GM12891 (cell line): ENCODE measurements at places on chromosomes 2 and 18.

DNA sequence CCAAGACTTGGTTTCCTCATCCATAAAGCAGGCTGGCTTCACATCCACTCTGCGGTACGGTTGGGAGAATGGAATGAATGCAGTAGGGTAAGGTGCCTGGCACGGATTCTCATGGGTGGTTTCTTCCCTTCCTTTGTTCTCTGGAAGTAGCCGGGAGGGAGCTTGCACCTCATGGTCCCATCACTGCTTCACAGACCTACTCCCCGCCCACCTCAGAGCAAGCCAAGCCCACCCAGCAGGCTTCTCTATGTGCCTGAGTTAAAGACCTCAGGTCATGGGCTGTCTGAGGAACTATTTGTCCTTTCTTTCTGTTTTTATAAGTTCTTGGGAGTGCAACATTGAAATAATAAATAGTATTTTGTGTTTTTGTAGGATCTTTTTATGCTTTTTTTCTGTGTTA, 3.5 kb downstream of the DCDC2C start:
- DNase-seq: no peak

DNA sequence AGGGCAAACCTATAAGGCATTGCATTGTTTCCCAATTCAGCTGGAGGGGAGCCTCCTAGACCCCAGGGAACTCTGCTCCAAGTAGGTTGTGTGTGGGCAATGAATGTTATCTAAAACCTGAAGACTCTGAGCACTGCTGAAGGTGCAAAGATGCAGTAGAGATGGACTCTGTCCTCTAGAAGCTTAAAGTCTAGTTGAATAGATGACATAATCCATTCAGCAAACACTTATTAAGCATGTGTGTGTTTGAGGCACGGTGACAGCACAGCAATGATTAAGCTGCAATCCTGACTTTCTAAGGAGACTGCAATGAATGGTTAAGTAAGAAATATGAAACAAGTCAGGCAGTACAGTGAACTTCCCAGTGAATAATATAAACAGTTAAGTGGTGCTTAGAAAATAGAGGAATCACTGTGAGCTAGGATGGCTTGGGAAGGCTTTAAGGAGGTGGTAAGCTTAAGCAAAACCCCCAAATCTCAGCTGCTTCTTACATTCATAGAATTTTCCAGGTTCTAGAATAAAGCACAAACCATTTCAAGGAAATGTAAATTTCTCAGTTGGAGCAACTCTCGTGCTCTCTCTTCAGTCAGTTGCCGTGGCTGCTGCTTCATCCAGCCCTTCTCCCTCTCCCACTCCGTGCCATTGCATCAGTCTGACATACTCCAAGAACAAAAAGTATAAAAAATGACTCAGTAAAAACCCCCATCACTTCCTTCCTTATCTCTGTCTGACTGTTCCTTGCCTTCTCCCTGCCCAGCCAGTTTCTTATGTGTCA, 19.1 kb downstream of the MXD1 start:
- DNase-seq: no peak

DNA sequence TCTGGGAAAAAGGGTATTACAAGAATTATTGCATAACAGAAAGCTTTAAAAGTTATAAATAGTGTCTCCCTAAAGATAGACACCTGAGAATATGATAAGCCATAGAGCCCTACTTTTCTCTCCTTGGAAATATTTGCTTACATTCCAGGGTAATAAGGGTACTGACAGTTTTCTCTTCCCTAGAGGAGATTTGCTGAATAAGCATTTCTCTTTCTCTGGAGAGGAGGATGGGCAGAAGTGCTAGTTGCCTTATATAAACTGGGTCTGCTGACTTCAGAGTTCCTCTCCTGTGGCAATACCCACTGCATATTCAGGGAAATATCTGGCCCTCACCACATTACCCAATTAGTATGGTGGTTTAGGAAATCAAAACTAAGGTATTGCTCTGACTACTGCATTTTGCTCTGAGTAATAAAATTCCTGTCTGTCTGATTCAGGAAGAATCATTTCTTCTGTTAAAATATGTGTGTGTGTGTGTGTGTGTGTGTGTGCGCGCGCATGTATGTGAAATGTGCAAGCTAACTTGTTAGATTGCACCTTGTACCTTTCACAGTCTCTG, 1391.3 kb downstream of the DSC3 start:
- DNase-seq: no peak

- no peak for DNase-seq
These were observed 886.4 kb upstream of the CDH2 start for GRCh38 chr18:29063346-29063745.

GRCh38 chr2:99786636-99787390, 297.0 kb upstream of the REV1 start:
- DNase-seq: no peak

DNA sequence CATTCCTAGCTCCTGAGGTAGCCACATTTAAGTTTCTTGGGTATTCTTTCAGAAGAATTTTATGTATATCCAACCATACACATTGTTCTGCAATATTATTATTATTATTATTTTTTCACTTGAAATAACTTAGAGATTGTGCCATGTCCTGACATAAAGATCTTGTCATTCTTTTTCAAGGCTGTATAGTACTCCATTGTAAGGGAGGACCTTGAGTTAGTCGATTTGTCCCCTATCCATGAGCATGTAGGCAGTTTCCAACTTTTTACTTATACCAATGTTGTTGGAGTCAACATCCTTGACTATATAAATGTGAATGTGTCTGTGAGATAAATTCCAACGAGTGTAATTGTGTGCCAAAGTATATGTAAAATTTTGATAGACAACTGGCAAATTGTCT, 891 bp upstream of the EGR4 start:
- no peak for DNase-seq

- DNase-seq: no peak
These were observed 118.0 kb upstream of the TACR1 start for GRCh38 chr2:75317316-75317715.

GRCh38 chr2:232655392-232655791, 22.0 kb downstream of the EFHD1 start:
- DNase-seq: no peak

- no peak for DNase-seq
These were observed 13.8 kb upstream of the FZD7 start for GRCh38 chr2:202019689-202020450.

GRCh38 chr2:233638836-233639235, 2.6 kb downstream of the UGT1A10 start:
- no peak for DNase-seq

GRCh38 chr2:68909793-68910674, 38.8 kb upstream of the BMP10 start:
- DNase-seq: peak; percentile 34

DNA sequence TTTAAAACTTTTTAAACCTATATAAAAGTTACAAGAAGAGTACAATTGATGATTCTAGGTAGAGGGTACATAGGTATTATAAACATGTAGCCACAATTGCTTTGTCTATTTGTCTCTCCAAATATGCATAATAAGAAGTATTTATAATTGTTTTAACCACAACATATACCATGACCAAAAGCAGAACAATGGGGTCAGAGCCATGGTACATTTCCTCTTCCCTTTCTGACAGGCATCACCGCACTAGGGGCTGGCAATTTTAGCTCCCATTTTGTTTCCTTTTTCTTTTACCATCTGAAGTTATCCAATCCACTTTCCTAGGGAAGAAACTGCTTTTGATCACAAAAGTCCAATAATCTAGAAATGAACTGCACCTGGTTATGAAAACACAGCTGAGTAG, 49.3 kb downstream of the TMX3 start:
- DNase-seq: no peak

GRCh38 chr2:240604291-240604938, 17.9 kb downstream of the CAPN10 start:
- DNase-seq: peak; percentile 65

DNA sequence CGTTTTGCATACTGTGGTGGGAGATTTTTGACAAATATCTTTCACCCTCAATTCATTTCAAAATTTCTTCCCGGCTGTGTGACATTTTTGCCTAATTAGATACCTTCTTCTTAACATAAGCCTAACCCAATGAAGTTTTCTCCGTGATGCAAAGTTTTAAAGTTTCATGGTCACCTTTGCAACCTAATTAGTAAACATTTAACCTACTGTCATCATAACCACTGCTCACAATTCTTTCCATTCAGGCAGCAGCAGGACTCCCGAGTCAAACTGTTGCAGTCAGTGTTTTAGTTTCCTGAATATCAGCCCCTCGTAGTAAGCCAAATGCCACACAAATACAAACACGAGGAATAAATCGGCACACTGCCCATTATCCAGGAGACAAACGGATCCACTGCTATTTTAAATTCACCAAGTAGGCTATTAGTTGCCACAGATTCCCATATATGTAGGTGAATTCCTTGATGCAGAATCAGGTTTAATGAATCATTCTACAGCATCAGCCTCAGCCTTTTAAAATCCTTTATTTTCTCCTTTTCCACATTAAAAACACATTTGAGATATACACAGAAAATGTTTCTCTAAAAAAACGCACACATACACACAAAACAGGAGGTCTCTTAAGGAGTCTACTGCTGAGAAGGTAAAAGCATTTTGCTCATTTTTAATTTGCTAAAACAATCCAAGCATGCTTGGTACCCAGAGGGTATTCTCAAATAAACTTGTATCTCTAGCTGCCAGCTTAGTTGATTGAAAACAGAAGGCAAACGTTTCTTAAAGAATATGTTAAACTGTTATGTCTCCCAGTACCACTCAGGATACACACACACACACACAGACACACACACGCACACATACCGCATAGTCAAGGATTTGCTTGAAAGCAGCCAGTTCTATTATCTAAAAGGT, 106.5 kb upstream of the KCTD1 start:
- DNase-seq: no peak

DNA sequence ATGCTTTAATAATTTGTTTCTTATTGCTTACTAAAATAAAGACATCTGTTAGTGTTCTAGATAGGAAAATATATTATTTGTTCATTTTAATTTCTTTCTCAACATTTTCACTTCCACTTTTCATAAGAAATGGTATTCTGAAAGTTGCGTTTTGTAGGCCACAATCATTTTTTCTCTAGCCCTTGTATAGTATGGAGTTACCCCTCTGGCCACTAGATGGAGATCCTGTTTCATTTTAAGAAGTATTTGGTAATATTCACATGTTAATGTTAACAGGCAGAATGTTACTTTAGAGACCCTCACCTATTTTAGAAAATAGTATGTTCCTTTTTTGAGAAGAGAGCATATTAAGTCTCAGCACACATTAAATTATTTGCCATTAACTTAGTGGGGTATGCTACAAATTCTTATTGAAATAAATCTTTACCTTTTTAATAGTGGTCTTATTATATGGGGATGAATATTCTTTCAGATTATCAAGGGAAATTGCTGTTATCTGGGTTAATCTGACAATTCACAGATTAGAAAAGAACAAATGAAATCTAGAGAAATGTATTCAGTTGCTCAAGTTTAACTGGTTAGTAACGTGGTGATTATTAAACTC, 73.9 kb upstream of the TTC27 start:
- DNase-seq: peak; percentile 11

DNA sequence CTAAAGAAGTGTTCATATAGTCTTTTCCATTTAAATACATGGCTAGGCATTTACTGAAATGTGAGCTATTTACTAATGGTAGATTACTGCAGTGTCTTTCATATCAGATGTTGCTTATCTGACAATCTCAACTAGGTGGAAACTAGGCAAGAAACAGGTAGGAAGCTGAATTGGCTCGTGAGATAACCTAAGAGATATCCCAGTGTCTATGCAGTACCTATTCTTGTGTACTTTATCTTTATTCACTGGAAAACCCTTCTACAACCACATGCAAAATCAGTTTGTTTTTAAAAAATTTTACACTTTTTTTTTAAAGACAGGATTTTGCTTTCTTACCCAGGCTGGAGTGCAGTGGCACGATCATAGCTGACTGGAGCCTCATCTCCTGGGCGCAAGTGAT, 63.8 kb downstream of the PLCL1 start:
- no peak for DNase-seq

GRCh38 chr2:23422089-23423061, 37.4 kb downstream of the KLHL29 start:
- no peak for DNase-seq

GRCh38 chr18:24014986-24015638, 558 bp downstream of the TTC39C start:
- no peak for DNase-seq

GRCh38 chr2:179071810-179072355, 21.9 kb upstream of the CCDC141 start:
- DNase-seq: no peak

DNA sequence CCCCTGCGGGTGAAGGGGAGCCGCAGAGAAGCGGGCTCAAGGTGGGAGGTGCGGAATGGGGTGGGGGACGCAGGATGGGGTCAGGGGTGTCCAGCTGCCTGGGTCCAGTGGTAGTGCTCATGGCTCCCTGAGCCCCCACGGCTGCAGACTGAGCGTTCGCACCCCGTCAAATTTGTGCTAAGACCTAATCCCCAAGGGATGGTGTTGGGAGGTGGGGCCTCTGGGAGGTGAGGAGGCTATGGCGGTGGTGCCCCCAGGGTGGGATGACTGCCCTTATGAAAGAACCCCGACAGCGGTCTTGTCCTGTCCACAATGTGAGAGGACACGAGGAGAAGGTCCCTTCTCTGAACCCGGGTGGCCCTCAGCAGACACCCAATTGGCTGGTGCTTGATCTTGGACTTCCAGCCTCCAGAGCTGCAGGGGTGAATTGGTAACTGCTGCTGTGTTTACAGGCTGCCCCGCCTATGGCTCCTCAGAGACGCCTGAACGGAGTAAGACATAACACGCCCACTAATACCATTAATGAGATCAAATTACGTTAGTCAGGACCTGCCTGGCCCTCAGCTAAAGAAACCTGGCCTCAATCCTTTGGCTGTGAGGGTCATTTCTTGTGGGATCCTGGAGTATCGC, 42.6 kb downstream of the PXDN start:
- no peak for DNase-seq

DNA sequence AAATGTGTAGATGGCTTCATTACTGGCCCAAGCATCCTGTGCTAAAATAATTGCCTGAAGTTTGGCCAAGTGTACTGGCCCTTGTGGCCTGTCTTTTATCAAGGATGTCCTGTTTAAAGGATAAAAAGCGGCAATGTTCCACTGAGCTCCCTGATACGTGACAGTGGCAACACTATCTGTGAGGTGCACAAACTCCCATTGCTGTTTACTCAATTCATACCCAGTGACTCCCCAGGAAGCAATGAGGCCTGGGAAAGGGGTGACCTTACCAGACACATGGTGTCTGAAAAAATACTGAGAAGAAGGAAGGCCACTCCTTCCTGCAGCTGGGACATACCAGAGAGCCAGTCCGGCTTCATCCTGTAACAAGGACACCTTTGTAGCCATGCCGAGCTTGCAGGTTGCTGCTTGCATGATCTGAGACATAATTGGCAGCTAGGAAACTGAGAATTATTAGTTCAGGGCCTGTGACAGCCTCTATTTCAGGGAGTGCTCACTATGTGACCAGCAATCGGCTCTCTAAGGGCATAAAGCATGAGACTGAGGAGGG, 198.5 kb upstream of the LRATD1 start:
- DNase-seq: no peak

- DNase-seq: no peak
These were observed 38.2 kb downstream of the CASP8 start for GRCh38 chr2:201298462-201299052.
